ENCODE measurements at places on chromosomes 7 and 10.

DNA sequence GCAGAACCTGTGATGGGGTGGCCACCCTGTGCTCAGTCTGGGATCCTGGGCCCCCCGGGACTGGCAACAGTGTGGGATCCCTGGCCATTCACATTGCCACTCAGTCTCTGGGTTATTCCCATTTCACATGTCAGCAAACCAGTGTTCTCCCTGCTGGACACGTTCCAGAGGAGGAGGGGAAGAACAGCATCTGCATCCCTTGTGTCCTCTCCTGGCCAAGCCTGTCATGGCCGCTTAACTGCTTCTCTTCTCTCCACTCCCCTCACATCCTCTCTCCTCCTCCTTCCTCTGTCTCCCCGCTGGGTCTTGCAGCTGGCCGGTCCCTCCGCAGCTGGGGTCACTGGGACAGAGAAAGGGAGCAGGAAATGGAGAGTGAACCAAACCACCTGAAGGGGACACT lies 74.4 kb downstream of the C10orf105 start:
- DNase-seq, result no peak

DNA sequence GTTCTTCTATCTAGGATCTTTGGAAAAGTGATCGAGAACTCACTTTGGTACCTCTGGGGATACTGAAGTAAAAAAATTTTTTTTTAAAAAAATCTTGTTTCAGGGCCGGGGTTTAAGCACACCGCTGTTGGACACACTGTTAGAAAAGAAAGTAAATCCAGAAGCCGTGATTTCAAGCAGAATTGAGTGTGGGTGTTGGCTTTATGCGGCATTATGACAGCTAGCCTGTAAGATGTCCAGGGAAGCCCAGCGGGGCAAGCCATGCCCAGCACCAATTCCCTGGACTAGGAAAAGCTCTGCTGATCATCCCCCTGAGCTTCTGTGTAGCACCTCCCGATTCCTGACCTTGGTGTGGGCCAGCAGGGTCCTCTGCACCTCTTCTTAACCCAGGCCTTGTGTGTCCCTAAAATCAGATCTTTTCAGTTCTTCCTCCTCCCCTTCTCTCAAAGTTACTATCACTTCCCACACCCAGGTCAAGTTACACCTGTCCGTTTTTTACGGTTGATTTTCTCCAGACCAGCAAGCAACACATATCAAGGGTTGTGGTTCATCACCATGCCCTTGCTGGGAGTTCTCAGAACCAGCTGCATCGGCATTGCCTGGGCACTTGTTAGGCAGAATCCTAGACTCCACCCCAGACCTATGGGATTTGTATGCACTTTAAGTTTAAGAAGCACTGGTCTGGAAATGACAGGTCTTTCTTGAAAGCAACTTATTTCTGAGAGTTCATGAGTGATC lies 205.3 kb downstream of the TAX1BP1 start:
- no peak for DNase-seq

DNA sequence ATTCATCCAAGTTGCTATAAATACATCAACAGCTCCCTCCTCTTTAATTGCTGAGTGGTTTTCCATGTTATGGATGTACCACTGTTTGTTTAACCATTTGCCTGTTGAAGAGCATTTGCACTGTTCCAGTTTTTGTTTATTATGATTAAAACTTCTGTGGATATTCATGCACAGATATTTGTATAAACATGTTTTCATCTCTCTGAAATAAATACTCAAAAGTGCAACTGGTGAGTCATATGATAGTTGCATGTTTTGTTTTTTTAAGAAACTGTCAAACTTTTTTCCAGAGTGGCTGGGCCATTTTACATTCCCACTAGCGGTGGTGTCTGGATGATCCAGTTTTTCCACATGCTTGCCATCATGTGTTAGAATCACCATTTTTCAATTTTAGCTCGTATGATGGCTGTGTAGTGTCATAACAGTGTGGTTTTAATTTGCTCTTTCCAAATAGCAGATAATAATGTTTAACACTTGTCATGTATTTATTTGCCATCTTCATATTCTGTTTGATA lies 33.6 kb downstream of the MEOX2 start:
- no peak for DNase-seq

GRCh38 chr10:29512425-29512974 lies 122.3 kb downstream of the SVIL start:
- no peak for DNase-seq

GRCh38 chr10:42488416-42488815 lies 150.0 kb downstream of the ZNF33B start:
- no peak for DNase-seq

DNA sequence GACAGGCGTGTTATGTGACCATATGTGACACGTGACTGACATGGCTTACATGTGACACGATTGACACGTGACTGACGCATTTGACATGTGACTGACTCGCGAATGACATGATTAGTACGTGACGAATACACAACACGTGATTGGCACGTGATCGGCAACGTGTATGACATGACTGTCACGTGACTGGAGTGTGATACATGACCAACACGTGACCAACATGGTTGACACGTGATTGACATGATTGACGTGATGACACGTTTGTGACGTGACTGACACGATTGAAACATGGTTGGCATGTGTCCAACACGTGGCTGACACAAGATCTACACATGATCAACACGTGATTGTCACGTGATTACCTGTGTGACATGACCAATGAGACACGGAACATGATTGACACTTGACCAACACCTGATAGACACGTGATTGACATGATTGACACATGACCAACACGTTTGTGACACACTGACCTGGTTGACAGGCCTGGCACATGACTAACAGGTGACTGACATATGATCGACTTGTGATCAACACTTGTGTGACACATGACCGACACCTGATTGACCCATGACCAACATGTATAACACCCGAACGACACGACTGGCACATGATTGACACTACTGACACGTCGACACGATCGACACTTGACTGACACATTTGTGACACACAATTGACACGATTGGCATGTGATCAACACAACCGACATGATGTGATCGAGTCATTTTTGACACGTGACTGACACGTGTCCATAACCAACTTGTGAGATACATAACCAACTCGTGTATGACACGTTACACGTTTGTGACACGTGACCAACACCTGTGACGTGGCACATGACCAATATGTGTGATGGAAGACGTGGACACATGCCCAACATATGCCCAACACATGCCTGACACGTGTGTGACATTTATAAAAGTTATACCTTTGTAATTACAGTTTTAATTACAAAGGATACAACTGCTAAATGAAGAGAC lies 21.1 kb downstream of the CRPPA start:
- no peak for DNase-seq

GRCh38 chr7:47715631-47716068 lies 133.7 kb upstream of the TNS3 start:
- no peak for DNase-seq

- no peak for DNase-seq
These were observed 120.7 kb downstream of the TES start for GRCh38 chr7:116331020-116331419.

DNA sequence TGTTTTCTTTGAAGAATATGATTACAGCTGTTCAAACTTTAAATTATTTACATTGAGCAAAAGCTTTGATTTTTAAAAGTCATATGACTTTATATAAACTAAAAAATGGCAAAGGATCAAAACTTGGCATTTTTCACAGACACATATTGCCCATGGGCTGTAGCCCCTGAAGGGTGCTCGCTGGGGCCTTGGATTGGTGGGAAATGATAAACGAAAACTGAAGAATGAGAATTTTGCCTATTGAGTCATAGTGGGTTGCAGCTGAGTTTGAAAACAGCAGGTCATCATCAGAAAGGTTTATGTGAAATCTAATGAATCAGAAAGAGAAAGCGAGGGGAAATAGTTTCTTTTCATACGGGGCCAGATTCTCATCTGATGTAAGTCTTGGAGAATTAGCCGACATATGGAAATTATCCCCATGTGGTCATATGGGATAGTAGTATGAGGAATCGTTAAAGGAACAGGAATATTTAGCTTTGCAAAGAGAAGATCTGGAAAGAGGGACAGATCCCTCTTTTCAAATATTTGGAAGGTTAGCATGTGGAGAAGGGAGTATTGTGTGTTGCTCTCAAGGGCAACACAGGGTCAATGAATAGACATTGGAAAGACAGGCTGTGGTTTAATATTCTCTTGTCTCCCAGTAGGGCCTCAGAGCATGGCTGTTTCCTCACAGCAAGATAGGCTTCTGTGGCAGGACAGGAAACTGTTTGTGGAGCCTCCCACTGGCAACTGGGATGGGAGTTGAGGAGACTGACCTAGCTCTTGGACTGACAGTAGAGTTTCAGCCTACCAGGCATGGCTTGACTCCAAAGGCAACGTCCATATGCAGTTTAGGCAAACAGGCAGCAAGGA lies 119.0 kb downstream of the FZD1 start:
- DNase-seq, result no peak

- no peak for DNase-seq
These were observed 1004.9 kb downstream of the KCNMA1 start for GRCh38 chr10:76632767-76633051.

- DNase-seq, result no peak
These were observed 37.7 kb downstream of the EN2 start for GRCh38 chr7:155495440-155496248.

GRCh38 chr7:43083106-43083505 lies 29.3 kb upstream of the HECW1 start:
- DNase-seq, result no peak

- no peak for DNase-seq
These were observed 897.9 kb upstream of the AUTS2 start for GRCh38 chr7:68700414-68700813.

GRCh38 chr10:88226071-88226659 lies 357.0 kb downstream of the RNLS start:
- DNase-seq, result no peak
